HFFc6 (cell line): ENCODE measurements at places on chromosomes 2 and 18.

DNA sequence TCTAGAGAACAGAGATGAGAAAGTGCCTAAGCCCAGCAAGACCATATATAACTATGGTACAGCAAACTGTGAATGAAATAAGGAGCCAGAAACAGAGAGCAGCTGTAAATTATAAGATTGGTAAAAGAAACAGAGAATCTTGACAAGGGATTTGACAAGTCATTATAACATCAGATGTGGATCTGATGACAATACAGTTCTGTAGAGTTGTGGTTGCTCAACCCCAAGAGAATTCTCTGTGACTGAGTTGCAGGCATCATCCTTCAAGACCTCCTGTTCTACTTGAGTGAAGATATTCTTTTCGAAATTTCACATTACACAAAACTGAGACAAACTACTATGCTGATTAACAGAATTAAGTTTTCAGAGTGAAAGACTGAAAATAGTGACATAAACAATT lies 343.1 kb upstream of the SLC39A10 start:
- DNase-seq, result no peak

DNA sequence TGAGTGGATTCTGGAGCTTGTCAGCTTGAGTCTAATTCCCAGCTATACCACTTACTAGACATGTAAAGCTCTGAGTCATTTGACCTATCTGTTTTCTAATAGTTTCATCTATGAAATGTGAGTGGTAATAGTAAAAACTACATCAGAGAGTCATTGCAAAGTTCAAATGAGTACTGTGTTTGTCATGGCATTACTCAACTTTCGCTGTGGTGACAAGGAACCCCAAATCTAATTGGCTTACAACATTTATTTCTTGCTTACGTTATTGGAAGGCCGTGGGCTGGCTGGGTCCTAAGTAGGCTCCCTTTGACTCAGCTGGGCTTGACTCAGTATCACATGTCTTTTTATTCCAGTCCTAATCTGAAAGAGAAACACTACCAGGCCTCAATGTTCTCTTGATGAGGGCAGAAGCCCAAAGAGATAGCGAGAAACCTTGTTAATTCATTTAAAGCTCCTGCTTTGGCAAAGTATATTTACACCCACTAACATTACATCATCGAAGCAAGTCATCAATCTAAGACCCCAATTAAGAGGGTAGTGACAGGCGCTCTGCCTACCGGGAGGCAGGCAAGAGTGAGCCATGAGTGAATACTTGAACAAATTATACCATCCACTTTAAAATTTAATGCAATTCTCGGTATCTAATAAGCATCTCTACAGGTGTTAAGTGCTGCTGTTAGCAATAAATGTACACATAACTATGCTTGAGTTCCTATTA lies 431.8 kb upstream of the SPHKAP start:
- DNase-seq, result peak; percentile 96

- no peak for DNase-seq
Measured at GRCh38 chr2:30731706-30732105, 75.5 kb downstream of the CAPN13 start.

DNA sequence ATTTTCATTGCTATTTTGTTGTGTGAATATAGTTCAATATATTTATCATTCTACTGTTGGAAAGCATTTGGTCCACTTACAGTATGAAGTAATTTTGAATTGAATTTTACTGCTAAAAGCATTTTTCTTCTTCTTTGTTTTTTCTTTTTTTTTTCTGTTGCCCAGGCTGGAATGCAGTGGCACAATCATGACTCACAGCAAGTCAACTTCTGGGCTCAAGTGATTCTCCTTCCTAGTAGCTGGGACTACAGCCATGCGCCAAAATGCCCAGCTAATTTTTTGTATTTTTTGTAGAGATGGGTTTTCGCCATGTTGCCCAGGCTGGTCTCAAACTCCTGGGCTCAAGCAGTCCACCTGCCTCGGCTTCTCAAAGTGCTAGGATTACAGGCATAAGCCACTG lies 2.4 kb upstream of the ETAA1 start:
- DNase-seq, result peak; percentile 57

GRCh38 chr2:122531290-122532071 lies 776.0 kb downstream of the TSN start:
- no peak for DNase-seq

DNA sequence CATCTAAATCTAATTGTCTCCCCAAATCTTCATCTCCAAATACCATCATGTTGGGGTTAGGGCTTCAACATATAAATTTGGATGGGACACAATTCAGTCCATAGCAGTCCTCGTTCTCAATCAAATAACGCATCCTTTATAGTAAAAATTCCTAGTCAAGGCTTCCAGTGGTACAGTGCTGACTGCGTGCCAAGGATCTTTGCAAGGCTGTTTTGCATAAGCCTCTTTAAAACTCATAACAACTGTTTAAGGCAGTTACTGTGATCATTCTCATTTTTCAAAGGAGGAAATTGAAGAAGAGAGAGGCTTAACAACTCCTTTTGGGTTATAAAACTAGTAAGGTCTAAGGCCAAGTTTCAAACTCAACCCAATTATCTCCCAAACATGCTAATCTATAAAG lies 666.9 kb downstream of the NYAP2 start:
- DNase-seq, result no peak

- no peak for DNase-seq
Measured at GRCh38 chr2:174580951-174581350, 16.7 kb downstream of the WIPF1 start.

DNA sequence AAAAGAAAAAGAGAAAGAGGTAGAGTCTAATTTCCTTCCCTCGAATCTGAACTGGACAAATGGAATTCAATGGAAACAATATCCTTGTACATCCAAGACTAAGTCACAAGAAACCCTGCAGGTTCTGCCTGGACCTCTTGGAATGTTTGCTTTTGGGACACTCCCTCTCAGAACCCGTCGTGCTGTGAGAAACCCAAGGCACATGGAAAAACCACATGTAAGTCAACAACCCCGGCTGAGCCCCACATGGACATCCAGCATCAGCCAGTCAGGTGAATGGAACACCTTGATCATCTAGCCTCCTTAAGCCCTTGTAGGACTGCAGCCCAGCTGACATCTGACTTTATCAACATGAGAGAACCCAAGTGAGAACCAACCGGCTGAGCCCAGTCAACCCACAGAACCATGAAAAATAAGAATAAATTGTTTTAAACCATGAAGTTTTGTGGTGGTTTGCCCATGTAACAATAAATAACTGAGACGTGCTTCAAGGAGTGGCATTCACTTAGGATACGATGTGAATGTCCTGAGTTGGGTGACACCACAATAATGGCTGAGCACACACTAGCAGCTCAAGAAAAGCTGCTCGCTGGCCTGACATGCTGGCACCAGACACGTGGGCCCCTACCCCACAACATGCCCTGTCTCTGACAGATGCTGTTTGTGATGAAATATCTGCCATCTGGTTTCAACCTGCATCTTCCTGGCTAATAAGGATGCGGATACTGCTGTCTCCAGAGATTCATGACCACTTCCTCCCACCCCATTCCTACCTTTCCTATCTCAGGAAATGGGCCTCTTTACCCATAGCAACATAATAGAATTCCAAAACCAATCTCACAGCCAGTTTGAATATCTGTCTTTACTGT lies 28.8 kb downstream of the PKDCC start:
- DNase-seq, result no peak

- no peak for DNase-seq
Measured at GRCh38 chr2:41495050-41495449, 552.8 kb upstream of the PKDCC start.

- DNase-seq, result peak; percentile 6
Measured at GRCh38 chr2:229980431-229981184, 58.3 kb downstream of the FBXO36 start.

DNA sequence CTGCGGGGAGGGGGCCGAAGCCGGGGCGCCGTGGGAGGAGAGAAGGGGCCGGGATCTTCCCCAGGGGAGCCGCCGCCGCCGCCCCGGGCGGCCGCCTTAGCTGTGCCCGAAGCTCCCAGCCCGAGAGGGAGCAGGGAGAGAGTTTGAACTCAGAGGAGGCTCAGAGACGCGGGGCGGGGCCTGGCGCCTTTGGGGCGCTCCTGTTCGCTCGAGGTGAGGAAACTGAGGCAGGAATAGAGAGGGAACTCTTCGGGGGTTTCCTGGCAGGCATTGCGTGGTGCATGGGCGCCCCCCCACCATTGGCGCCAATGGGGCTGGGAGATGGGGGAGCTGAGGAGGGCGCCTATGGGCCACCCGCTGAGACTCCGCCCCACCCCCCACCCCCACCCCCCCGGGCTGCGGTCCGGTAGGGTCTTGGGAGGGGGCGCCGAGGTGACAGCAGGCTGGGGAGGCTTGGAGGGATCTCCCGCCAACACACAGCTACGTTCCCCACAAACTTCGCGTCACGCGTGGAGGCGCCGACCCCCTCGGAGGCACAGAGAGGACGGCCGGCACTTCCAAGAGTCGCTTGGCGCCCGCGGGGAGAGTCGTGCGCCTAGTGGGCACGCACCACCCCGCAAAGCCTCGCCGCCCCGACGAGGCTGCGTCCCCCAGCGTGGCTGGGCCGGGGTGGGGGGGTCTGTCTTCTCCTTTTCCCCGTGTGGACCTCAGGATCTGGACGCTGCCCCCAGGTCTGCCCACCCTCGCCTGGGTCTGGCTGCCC lies 680 bp downstream of the CTDSP1 start:
- DNase-seq, result no peak

- no peak for DNase-seq
Measured at GRCh38 chr2:120445449-120446143, 99.7 kb downstream of the INHBB start.

- no peak for DNase-seq
Measured at GRCh38 chr2:72084584-72084976, 63.1 kb downstream of the CYP26B1 start.

- DNase-seq, result peak; percentile 49
Measured at GRCh38 chr2:201203916-201204654, 21.1 kb downstream of the CASP10 start.
